ENCODE measurements at places on chromosomes 16 and 17.

DNA sequence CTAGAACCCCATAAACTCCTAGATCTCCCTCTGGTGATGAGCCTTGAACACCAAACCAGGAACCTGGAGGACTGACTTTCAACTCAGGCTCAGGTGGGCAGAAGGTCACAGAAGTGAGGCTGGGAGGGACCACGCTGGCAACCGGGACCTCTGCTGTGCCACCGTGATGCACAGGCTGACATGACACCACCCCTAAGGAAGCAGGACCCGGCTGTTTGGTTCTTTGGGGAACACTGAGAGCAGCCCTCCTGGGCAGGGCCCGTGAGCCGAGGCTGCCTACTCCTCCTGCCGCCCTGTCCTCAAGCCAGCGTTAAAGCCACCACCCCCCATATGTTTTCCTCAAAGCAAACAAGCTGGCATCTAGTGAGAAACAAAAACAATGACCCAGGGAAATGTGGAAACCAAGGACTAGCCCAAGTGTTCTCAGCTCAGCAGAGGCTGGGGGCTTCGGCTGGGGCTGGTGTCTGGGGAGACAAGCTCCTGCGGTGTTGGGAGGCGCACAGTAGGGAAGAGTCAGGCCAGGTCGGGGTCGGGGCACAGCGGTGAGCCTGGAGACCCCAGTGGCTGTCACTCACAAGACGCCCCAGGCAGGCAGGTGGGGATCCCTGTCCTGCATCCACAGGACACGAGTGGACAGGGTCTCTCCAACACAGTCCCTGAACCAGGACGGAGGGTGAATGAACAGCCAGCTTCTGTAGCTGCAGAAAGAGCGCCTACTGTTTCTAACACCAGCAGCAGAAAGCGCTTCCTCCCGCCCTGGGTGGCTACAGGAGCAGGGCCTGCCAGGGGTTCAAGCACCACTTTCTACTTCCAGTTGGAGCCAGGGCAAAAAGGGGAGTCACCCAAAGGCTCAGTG lies 1.7 kb downstream of the SMIM5 start:
- no peak for DNase-seq

DNA sequence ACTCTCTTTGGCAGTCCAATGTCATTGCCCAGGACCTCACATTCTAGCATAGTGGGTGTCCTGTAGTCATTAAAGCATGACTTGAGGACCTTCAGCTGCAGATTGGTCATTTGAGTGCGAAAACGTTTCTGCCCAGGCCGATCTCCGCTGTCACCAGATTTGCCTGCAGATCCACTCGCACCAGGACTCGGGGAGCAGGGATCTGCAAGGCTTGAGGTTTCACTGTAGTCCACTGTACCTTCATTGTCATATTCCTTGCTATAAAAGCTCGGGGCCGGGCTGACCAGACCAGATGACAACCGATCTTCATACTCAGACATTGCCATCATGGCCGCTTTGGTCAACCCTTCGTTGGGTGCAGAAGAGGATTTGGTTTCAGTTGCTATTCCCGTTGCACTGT lies 254.2 kb downstream of the ZFHX3 start:
- no peak for DNase-seq

DNA sequence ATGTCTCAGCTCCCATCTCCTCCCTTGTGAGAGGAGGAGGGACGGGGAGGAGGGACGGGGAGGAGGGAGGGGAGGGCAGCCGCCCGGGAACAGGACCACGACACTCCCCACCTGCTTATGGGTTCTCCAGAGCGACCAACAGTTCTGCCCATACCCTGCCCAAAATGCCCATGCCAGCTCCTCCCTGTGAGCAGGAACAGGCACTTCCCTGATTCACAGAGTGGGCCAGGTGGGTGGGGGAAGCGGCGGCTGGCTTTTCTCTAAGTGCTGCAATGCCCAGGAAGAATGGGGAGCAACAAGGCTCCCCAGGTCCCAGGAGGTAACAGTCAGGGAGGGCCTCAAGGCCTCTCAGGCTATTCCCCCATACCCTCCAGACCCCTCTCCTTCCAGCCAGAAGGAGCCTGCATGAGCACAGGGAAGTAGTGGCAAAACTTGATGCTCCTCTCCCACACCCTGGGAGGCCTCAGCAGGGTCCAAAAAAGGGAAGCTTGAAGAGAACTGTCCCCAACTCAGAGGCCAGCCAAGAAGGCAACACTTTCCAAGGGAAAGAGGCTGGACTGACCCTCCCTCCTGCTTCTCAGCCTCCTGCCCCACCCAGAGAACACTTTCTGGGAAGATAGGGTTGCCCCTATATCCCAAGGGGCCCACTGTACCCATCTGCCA lies 53.8 kb downstream of the MYO18A start:
- DNase-seq, result peak; percentile 51

GRCh38 chr17:77109764-77110359 lies 30.9 kb upstream of the SEC14L1 start:
- DNase-seq, result peak; percentile 51

DNA sequence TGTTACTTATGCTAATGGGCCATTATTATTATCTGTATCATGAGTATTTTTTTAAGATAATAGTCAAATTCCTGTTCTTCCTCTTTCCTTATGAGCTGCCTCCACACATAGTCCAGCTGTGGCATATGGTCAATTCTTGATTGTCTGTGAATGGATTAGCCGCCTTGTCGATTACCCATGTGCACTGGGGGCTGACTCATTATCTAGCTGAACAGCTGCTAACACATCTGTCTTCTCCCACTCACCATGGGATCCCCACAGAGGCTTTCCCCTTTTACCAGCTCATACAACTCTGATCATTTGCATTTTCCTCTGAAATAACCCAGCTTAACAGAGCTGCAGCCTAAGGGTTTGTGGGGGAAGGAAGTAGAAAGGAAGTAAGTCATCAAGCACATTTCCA lies 915.0 kb downstream of the CDH11 start:
- DNase-seq, result no peak

GRCh38 chr17:44038604-44039011 lies 23.8 kb upstream of the TMEM101 start:
- no peak for DNase-seq

GRCh38 chr17:35866341-35866950 lies 2.2 kb downstream of the HEATR9 start:
- DNase-seq, result no peak

DNA sequence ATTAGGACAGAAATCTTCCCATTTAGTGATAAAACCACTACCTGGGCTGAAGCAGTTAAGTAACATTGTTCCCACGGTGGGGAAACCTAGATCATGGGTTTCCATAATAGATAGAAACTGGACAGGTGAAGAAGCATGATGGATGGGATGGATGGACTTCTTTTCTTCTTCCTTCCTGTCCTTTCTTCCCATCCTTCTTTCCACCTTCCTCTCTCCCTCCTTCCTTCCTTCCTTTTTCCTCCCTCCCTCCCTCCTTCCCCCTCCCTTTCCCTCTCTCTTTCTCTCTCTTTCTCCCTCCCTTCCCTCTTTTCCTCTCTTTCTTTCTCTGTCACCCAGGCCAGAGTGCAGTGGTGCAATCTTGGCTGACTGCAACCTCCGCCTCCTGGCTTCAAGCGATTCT lies 3.1 kb downstream of the PSMC3IP start:
- DNase-seq, result no peak

- DNase-seq, result no peak
Measured at GRCh38 chr16:48323783-48324775, 61.1 kb downstream of the SIAH1 start.

DNA sequence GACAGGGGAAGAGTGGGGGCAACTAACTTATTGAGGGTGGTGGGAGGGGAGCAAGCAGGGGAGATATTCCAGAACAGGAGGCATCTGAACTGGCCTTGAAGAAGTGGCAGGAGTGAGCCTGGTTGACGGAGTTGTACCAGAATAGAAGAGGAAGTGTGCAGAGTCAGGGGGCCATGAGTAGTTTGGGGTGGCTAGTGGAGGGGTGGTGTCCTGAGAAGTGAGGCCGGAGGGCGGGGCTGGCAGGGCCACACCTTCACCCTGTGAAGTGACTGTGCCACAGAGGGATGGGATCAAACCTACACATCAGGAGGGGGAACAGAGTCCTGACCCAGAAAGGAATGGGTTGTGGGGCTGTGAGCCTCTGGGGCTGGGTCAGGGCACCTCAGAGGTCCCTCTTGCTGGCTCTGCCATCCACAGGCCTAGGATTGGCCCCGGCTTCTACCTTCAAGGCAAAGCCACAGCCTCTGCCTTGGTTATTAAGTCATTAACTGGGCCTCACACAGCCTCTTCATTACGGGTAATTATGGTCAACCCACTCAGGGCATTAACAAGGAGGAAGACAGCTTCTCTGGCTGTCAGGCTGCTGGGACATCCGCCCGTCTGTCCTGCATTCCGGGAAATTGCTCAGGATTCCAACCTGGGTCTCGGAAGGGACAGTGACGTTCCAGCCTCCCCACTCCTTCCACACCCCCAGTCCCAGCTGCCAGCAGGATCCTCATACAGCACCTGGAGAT lies 12.7 kb downstream of the SPNS2 start:
- DNase-seq, result peak; percentile 28

- DNase-seq, result peak; percentile 61
Measured at GRCh38 chr16:69315486-69316311, 4.5 kb downstream of the VPS4A start.

DNA sequence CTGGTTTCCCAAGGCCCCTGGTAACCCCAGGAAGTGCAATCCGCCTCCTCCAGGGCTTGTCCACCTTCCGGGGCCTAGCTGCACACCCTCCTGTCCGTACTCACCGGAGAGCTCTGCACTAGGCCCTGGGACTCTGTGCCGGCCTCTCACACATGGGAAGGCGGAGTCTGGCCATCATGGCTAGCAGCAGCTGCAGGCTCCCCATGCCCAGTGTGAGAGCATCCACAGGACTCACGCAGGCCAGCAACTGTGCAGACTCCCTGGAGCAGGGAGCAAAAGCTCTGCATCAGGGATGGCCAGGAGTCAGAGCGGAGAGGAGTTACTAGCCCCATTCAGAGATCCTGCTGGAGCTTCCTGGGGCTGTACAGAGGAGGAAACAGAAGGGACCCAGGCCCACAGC lies 20.2 kb downstream of the FOXN1 start:
- DNase-seq, result no peak

DNA sequence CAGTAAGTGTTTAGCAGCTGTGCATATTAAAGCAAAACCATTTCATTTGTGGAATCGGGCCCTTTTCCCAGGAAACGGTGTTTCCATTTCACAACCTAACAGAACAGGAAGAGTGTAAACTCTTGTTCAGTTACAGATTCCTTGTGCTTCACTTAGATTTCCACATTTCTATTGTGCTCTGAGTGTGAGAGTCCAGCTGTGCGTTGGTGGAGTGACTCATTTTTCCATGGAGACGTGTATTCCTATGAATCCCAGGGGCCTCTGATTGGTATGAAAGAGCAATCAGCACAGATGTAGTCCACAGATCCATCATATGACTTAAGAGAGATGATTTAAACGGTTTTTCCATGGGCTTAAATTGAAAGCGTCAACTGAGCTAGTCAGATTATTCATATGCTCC lies 13.3 kb upstream of the CAVIN1 start:
- no peak for DNase-seq

DNA sequence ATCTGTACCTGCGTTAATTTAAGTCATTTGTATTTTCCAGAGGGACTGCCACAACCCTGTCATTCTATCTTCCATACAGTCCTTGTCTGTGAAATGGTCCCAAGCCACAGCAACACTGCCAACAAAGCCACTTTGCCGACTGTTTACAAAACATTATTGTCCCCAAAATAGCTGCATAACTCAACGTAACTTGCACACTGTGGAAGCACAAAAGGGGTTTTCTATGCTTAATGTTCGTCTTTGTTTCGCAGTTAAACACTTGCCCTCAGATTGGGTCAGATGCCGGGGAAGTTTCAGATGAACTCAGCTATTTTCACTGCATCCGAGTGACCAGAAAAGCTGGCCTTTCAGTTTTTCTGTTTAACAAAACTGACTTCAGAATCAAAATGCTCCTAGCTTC lies 4.6 kb downstream of the SEC14L5 start:
- DNase-seq, result no peak

GRCh38 chr16:53642094-53642493 lies 61.6 kb downstream of the RPGRIP1L start:
- DNase-seq, result no peak

DNA sequence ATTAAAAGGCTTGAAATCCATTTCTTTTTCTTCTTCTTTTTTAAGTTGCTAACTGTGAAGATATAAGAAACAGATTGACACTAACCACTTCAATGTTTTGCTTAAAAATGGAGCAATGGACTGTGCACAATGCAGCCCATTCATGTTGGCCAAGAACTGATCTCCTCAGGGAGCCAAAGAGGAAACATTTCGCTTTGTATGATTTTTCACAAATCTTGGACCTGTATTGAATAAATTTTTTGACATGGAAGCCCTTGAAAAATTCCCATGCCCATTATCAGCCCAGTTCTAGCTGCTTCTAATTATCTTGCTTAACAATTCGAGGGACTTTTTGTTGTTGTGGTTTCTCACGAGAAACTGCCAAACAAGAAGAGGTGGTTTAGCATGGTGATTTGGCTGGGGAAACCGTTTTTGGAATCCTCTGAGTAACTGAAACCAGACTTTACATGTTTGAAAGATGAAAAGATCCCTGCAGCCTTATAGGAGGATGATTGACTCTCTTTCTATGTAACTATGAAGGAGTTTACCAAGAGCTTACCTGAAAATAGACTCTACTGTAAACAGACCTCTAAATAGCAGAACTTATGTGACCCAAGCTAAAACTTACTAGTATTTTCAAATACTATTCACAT lies 1389.4 kb upstream of the GOT2 start:
- DNase-seq, result no peak

GRCh38 chr16:11098601-11099390 lies 154.4 kb downstream of the CLEC16A start:
- no peak for DNase-seq

- DNase-seq, result peak; percentile 66
Measured at GRCh38 chr17:42632949-42633444, 23.5 kb downstream of the TUBG1 start.

- peak; percentile 78 for DNase-seq
Measured at GRCh38 chr16:47016700-47017133, 43.2 kb upstream of the DNAJA2 start.

GRCh38 chr17:76142585-76143041 lies 1.6 kb upstream of the FOXJ1 start:
- DNase-seq, result no peak

GRCh38 chr17:77434136-77435114 lies 293.7 kb downstream of the SEC14L1 start:
- no peak for DNase-seq

GRCh38 chr17:47738178-47738577 lies 5.1 kb downstream of the TBX21 start:
- DNase-seq, result no peak

GRCh38 chr16:50275098-50275415 lies 8.7 kb downstream of the ADCY7 start:
- DNase-seq, result no peak

- no peak for DNase-seq
Measured at GRCh38 chr16:11780991-11781680, 15.9 kb downstream of the ZC3H7A start.

DNA sequence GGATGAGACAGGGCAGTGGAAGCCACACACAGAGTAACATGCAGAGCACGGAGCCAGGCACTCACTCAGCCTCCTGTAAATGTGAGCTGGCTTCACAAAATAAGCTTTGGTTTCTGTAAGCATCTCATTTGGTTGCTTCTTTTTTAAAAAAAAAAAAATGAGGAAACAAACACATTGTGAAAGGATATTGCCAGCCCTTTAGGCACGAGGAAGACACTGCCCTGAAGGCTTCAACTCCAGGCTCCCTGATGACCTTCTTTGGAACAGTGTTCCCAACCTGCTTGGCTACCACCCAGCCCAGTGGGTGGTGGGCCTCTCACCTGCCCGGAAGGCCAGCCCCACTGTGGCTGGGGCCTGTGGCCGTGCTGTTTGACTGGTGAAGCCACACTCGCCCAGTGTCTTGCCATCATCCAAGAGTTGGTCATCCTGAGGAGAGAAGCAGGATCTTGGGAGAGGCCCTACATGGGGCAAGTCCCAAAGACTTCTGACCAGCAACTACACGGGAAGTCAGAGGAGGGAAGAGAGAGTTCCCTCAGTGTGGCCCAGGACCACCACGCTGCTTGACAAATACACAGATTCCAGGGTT lies 1.9 kb downstream of the ELOB start:
- DNase-seq, result no peak
